Activated CD4-positive, alpha-beta T cell treated with anti-CD3 and anti-CD28 coated beads, Interleukin-2, amount 50 U/mL, for 24 hours (primary cell): ENCODE measurements at places on chromosomes 6 and 20.

DNA sequence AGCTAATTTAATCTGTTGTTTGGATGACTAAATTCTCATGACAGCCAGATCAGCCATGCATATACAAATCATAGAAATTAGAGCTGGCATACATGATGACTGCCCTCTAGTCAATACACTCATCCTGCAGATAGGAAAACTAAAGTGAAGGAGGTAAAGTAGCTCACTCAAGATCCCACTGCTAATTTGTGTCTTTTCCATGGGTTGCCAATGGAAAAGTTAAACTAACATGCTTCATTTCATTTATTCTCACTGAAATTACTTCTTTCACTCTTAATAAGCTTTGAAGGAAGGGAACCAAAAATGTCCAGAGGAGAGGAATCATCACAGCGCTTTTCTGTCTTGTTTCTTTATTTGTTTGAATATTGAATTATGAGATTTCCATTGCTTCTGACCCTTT is 308.2 kb downstream of the GJA1 start:
- no peak for DNase-seq

DNA sequence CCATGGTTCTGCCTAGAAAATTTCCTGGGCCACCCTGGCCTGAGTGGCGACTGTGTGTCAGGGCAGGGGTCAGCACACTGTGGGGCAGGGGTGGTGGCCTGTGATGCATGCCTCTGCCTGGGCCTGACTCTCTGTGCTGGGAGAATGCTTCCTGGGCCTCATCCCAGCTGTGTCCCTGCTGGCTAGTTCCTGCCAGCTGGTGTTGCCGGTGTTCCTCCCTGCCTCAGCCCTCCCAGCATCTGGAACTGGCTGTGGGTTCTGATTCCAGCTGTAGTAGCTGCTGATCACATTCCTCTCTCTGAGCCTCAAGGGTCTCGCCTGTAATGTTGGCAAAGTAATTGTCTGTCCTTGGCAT is 101.5 kb downstream of the SYCP2 start:
- DNase-seq: no peak

GRCh38 chr6:53983301-53983700 is 127.9 kb upstream of the MLIP start:
- no peak for DNase-seq

DNA sequence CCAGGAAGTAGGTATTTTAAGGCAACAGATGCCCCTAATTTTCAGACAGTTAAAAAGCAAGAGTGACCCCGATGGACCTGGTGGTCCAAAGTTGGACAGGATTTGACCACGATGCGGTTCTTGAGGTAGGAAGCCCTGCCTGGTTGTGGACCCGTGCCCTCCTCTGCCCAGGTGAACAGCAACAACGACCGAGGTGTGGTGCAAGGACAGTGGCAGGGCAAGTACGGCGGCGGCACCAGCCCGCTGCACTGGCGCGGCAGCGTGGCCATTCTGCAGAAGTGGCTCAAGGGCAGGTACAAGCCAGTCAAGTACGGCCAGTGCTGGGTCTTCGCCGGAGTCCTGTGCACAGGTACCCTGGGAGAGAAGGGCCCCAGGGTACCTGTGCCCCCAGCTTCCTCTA is 18.7 kb downstream of the TGM6 start:
- no peak for DNase-seq

GRCh38 chr20:13424174-13424833 is 203.2 kb downstream of the ISM1 start:
- DNase-seq: no peak

DNA sequence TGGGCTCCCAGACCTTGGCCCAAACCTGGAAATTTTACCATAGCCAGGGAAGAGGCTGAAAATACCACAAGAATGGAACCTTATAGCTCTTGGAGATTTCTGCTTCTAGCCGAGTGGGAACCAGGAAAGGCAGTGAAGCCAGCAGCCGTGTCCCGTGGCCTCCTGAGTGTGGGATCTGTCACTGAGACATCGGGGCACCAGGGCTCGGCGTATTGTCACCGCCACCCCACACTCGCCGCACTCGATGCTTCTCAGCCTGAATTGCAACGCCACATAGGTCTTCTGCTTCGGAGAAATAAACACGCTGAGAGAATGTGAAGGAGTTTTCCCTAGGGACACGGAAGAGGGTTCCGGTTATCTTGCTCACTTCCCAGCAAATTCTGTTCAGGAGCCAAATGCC is 61.5 kb downstream of the DLL1 start:
- DNase-seq: no peak

DNA sequence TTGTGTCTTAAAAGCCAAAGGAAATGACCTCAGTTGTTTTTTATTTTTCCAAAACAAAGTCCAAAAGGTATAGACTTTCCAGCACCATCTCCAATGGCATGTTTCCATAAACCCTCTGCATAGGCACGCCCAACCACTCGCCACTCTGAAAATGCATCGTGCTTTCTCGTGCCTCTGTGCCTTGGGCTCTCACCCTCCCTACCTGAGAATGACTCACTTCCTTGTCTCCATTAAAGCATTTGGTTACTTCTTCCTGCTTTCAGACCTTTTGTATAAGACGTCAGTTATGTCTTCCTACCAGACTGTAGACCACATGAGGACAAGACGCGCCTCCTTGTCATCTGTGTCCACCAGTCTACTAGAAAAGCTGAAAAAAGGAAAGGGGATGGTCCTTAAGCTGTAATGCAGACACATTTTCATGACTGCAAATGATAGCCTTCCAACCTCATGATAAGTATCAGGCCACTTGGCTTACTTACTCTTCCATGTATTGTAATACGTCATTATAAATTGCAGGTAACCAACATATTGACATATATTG is 61.2 kb upstream of the CDYL start:
- no peak for DNase-seq

DNA sequence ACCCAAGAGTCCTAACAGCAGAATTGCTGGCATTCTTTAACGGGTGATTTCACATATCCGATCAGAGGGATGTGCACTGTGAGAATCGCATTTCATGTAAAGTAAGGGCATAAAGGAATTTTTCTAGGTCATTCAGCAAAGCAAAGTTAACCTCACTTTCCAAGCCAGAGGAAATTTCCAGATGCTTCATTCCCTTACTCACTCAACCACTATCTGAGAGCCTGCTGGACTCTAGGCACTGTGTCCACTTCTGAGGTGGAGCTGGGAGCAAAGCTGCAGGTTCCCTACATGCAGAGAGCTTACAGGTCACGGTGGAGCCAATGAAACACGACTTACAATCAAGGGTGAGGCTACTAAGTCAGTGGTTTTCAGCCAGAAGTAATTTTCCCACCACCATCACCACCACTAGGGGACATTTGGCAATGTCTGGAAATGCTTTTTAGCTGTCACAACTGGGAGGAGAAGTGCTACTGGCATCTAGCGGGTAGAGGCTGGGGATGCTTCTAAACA is 34.5 kb upstream of the TSHZ2 start:
- DNase-seq: no peak

- DNase-seq: no peak
Observed at GRCh38 chr6:53939830-53940229, 145.0 kb downstream of the LRRC1 start.

DNA sequence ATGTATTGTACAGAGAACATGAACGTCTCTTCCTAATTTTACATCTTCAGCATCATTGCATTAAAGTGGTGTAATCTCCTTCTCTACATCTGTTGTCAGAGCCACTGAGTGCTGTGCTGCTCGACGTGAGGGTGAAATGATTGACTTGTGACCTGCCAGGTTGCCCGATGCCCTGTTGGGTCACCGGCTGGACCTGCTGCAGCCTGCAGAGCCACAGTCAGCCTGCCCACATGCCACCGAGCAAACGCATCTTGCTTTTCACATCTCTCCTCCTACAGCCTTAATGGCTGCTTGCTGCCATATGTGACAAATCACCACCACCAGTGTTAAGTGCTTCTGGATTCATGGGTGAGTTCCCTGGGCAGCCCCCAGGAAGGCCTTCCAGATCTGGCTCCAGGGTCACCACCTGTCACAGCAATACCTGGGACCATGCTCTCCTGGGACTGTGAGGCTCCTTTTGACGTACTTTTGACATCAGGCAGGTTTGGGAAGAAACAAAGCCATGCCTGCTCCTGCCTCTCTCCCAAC is 80.3 kb downstream of the ASXL1 start:
- no peak for DNase-seq

- DNase-seq: no peak
Observed at GRCh38 chr6:156879591-156879990, 102.4 kb downstream of the ARID1B start.

- no peak for DNase-seq
Observed at GRCh38 chr20:9354579-9354978, 159.8 kb upstream of the LAMP5 start.

- no peak for DNase-seq
Observed at GRCh38 chr6:130105996-130106704, 87.8 kb downstream of the L3MBTL3 start.

DNA sequence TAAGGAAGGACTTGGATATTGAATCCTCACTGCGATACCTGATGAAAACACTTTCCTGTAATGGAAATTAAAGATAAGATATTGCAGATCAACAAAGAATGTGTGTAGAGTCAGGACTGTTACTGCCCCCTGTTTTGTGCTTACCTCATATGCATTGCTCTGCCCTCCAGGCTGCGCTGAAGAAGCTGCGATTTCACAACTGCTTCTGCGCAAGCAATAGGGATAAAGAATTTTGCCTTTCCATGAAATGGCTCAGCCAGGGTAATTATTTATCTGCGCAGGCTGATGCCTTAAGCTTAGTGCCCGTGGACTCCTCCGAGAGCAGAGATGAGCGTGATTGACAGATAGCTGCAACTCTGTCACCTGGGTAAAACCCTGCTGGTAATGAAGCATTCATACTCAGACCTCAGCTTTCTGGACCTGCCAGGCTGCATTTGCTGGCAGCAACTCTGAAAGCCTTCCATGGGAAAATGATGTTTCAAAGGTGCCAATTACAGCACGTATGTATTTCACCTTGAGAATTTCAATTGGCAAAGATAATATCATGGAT is 370.6 kb downstream of the SAMD5 start:
- no peak for DNase-seq

DNA sequence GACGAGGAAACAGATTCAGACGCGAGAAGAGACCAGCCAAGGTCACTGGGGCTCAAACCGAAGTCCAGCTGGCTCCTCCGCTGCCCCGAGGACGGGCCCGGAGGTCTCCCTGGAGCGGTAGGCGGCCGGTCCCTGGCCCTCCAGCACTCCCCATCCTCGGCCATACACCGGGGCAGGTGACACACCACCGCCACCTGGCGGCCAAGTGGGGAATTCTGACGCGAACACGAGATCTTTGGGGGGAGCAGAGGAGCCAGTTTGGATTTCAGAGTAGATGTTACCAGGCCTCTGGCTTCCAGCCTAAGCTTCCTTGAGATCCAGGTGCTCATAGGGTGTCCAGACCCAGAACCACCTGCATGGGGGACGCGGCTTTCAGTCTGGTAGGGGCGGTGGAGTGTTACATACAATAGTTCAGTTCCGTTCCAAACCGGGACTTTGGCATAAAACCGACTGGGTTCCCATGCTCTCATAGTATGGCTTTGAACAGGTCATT is 16.1 kb downstream of the BPIFB1 start:
- peak; percentile 71 for DNase-seq

DNA sequence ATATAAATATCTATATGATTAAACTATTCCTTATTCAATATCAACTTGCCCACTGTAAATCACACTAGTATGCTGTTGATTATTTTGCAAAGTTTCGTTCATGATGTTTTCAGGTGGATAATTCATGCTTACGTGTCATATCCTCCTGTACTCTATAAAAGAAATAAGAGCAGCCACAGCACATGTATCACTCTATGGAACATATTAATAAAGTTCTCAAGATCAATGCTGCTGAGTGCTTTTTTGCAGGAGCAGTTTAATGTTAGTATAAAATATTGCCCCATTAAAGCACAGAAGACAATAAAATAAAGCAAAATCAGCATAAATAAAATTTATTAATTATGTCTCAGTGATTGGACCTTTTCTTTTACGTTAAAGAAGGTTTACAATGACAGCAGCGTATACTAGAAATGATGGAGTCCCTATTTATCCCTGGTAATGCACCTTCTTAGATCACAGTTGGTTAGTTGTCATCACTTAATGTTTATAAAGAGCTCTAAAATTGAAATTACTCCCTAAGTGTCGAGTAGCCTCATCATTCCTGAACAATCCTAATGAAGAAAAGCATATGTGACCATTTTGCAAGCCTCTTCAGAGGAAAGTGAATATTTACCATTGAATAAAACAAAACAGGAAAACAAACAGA is 517.7 kb downstream of the EYS start:
- no peak for DNase-seq

GRCh38 chr6:109738667-109739066 is 47.6 kb downstream of the FIG4 start:
- DNase-seq: no peak

- no peak for DNase-seq
Observed at GRCh38 chr6:28794175-28795002, 129.4 kb downstream of the TRIM27 start.

DNA sequence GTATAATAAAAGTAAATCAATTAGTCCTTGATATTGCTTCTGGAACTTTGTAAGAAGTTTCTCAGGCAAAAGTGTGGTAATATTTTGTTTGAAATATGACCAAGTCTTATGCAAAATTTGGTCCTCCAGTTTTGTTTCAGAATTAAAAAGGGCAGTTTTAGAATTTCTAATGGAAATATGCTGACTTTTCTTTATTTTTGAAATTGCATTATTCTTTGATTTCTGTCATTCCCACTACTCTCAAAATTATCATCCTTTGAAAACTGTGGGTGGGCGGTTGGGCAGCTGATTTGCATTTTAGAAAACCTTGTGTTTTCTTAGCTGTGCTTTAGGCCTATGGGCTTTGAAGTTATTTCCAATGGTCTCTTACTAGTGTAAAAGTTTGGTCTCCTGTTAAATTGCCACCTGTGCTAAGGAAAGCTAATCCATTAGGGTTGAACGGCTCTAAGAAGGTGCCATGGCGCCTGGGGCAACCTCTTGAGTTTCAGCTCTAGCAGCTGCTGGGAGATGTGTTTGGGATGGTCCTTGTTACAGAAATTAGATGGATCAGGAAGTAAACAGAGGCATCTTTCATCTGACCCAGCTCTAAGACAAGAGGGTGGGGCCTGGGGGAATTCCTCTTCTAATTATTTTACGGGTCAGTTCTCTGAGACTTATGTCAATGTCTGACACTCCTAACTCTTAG is 880.8 kb upstream of the SLC35B3 start:
- DNase-seq: no peak

GRCh38 chr6:160742090-160742489 is 40.0 kb downstream of the PLG start:
- DNase-seq: no peak

GRCh38 chr6:45781890-45782289 is 233.8 kb downstream of the CLIC5 start:
- DNase-seq: no peak

- DNase-seq: no peak
Observed at GRCh38 chr20:48751871-48752270, 75.9 kb downstream of the PREX1 start.

DNA sequence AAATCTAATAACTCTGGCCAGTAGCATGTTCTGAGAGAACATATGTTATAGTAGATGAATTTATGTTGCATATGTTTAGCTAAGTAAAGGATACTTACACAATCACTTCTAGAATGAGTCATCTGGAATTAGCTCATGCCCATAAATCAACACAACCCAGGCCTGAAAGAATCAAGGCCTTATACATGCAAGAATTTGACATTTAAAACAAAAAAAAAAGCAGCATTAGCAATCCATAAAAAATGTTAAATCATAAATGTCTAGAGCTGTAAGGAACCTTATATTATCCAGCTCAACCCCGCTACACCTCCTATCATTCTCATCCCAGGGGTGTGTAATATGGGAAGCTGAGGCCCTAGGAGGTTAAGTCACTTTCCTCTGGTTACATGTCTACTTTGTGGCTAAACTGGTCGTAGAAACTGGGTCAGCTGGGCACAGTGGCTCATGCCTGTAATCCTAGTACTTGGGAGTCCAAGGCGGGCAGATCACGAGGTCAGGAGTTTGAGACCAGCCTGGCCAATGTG is 105.2 kb upstream of the CARMIL1 start:
- no peak for DNase-seq
